ENCODE measurements at places on chromosomes 7 and 10. TPM values are rescaled to one million over a fixed set of nuclear protein-coding genes. Genes with fewer than 3 reads are reported as not detected.
A peak's percentile ranks its signal among the peaks of the same experiment; 100 is the strongest.

- no peak for DNase-seq
These were observed 17.1 kb upstream of the MACROH2A2 start for GRCh38 chr10:70035531-70035930.

The C7orf57 gene
- not detected for total RNA-seq

DNA sequence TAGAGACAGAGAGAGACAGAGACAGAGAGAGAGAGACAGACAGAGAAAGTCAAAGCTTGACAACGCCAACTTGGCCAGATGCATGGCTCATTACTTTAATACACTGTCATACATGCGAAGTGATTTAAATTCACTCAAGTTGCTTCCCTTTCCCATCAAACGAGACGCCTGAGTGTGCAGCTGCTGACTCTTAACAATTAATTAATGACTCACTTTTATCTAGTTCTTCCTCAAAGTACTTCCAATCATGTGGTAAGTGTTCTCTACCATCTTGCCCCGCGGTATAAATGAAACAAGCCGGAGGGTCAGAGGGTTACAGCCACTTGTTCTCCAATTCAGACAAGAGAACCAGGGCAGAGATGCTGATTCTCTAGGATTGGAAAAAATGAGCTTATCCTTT is 90.8 kb downstream of the SFMBT2 start:
- DNase-seq = no peak

GRCh38 chr10:97731346-97732051 is 5.4 kb upstream of the ZFYVE27 start:
- peak; percentile 41 for DNase-seq
